Activated naive CD4-positive, alpha-beta T cell treated with anti-CD3 and anti-CD28 coated beads, Interleukin-2, amount 10 ng/mL, durations not matched to agents 7 days and 5 days (primary cell): ENCODE measurements at places on chromosomes 6 and 20.

DNA sequence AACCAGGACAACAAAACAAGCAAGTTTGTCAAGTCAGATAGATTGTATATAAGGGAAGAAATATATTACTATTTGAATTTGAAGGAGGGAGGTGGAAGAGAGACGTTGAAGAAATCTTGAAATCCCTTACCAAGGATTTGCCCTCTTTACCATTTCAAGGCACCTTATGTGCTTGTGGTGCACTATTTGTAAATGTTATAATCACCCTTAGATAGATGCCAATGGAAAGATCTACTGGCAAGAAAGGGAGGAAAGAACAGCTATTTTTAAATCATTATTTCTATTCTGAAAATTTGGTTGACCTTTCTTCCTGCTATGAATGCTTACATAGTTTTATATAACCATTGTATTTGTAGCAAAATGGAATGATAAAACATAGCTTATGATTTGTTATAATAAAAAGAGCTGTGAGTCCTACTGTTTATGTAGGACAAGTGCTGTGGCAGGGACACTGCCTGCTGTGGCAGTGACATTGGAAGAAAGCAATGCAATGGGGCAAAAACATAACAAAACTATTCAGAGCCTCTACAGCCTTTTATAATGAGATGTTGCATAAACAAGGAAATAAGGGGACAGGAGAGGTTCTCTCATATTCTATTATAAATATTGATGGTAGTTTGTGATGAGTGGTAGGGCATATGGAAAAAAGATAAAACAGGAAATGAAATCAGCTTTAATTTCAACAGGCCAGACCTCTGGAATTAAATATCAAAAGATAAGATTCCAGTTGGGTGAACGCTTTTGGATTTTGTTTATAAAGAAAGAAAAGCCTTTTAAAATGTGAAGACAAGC, 1145.2 kb upstream of the GJE1 start:
- no peak for DNase-seq

- no peak for DNase-seq
Observed at GRCh38 chr6:6680526-6680925, 92.0 kb downstream of the LY86 start.

DNA sequence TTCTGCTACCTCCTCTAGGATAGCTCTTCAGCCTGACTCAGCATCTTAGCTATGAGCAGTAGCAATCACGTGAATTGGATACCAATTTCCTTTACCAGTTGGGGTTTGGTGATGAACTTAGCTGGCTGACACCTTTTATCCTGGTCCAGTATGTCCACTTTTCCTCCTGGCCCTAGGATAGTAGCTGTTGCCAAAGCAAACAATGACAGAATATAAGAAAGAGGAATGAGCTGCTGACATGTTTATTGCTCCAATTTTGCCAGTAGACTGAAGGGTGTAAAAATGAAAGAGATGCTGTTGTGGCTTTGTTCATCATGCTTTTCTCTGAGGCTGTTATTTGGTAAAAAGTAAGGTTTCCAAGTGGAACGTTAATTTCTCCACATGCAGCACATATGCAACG, 168.3 kb upstream of the JAG1 start:
- no peak for DNase-seq

DNA sequence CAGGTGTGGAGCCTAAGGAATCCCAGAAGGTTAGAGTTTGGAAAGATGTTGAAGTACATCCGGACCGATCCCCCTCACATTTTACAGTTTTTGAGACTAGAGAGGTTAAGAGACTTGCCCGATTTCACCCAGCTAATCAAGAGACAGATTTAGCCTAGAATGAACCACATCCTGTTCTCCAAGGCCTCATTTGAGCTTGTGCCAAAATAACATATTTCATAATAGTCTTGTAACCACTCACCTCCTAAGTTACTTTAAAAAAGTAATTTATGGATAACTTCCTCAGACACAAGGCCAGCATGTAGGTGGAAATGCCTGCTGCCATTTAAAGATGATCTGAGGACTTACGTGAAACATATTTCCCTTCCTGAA, 39.8 kb upstream of the ARHGAP18 start:
- DNase-seq: peak; percentile 29

DNA sequence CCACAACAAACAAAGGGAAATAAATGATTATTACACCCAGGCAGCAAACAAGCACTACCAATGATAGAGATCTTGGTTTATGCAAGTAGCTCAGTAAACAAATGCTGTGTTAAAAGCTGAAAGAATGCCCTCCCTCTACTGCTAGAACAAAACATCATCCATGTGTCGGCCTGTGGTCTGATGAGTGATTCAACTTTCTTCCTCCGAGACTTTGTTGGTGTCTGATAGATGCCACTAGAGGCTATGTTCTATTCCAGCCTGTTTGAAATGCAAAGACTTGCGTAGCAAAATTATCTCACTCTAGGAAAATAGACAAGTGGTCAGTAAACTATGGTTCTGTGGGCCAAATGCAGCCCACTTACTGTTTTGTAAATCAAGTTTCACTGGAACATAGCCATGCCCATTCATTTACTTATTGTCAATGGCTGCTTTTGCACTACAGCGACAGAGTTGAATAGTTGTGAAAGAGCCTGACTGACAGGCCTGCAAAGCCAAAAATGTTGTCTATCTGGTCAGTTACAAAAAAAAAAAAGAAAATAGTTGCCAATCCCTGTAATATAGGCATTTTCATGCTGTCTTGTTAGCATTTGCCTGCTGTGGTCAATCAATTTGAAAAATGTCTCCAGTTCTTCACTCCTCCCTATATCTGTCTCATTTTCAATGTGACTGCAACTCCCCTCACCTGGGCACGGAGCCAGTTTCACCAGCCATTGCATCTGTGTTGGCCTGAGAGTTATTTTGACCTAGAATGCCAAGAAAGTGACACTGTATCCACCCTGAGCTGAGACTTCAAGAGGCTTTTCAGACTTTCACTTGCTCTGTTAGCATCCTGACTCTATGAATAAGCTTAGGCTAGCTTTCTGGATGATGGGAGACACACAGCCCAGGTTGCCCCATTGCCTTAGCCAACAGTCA, 544.6 kb upstream of the BTBD3 start:
- DNase-seq: no peak

GRCh38 chr6:82492134-82492533, 128.5 kb downstream of the TPBG start:
- no peak for DNase-seq

- DNase-seq: no peak
Observed at GRCh38 chr20:54029176-54029575, 41.2 kb downstream of the BCAS1 start.

DNA sequence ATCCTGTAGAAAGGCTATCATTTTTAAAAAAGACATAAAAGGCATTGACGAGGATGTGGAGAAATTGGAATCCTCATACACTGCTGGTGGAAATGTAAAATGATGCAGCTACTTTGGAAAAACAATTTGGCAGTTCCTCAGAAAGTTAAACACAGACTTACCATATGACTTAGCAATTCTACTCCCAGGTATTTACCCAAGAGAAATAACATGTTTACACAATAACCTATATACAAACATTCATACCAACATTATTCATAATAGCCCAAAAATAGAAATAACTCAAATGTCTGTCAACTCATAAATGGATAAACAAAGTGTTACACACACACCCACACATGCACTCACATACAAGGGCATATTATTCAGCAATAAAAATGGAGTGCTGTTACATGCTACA, 23.4 kb upstream of the CEP85L start:
- no peak for DNase-seq

GRCh38 chr6:20700375-20700774, 166.1 kb downstream of the CDKAL1 start:
- DNase-seq: no peak

DNA sequence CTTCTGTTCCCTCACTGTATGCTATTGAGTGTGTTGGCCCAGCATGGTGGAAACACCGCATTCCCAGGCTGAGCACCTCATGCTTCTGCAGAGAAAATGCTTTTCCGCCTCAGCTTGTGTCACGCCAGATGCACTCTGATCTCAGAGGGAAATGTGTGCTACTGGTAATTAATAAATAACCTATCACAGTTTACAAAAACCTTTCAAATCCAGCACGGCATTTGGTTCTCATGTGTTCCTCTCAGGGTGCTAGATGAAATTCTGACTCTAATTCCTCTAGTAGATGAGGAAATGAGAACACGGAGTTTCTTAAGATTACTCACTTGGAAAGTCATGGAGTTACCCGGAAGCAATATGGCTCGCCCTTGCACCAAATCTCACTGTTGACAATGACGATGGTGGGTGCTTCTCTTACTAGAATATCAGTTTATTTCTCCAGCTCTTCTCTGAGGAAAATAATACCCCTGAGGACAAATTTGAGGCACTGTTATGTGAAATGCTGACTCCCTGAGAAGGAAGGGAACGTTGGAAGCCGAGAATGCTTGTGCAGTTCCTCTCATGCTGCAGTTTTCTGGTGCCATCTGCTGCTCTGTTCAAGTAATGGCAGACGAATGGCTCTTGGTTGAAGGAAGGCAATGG, 116.6 kb downstream of the RNF144B start:
- DNase-seq: peak; percentile 54

- peak; percentile 71 for DNase-seq
Observed at GRCh38 chr20:63628246-63628975, 1.5 kb upstream of the GMEB2 start.

DNA sequence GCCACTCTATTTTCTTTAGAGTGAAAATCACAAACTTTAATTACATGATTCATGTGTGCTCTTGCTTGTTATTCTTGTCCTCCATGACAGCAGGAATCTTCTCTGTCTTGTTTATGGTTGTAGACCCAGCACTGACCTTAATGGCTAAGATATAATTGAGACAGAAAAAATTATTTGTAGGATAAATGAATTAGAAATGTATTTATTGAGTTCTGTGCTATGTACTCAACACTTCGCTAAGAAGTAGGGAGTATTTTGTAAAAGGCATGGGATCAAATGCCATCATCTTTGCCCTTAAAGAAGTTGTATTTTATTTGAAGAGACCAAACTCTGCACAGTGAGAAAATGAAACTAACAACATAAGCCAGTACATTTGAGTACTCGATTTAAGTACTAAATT, 71.2 kb downstream of the CBLN4 start:
- no peak for DNase-seq

- no peak for DNase-seq
Observed at GRCh38 chr6:56984361-56984760, 29.5 kb downstream of the BEND6 start.

DNA sequence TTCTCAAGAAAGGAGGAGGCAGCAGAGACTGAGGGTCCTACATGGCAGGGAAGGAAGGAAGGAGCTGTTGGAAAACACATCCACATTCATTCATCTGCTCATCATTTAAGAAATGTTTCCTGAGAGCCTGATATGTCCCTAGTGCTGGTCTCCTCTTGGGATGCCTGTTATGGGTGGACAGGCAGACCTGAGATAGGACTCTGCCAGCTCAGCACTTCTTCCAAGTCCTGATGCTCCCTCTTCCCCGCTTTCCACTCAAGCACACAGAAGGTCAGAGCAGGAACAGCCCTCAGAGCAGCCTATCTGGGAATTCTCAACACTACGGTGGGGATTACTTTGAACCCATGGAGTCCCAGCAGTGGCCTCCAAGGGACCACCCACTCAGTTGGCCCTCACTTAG, 8.0 kb upstream of the SIRPD start:
- no peak for DNase-seq

- DNase-seq: no peak
Observed at GRCh38 chr20:33568868-33569801, 79.2 kb downstream of the CBFA2T2 start.

- DNase-seq: no peak
Observed at GRCh38 chr6:3318821-3319540, 60.2 kb downstream of the PSMG4 start.

GRCh38 chr6:54695815-54696214, 150.8 kb upstream of the FAM83B start:
- no peak for DNase-seq

GRCh38 chr20:11249683-11250082, 575.9 kb upstream of the JAG1 start:
- no peak for DNase-seq

GRCh38 chr6:54083287-54083686, 28.0 kb upstream of the MLIP start:
- DNase-seq: no peak

GRCh38 chr20:24762371-24762770, 186.7 kb upstream of the CST7 start:
- DNase-seq: no peak

DNA sequence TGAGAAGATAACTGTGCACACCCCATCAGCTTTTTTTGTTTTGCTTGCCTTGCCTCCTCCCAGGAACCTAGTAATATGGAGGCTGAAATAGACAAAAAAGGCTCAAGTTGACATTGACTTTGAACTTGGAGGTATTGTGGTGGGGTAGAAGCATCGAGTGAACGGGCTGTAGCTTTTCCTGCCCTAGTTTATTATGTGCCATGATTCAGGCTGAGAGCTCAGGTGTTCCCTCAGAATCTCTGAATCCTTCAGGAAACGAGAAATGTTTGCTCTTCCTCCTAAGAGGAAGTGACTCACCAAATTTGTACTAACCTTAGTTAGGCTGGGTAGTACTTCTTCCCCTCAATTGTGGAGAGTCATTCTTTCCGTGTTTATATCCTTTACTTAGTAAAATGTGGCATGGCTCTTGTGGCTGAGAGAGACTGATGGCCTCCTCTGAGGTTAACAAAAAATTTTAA, 98.8 kb downstream of the SASH1 start:
- no peak for DNase-seq

DNA sequence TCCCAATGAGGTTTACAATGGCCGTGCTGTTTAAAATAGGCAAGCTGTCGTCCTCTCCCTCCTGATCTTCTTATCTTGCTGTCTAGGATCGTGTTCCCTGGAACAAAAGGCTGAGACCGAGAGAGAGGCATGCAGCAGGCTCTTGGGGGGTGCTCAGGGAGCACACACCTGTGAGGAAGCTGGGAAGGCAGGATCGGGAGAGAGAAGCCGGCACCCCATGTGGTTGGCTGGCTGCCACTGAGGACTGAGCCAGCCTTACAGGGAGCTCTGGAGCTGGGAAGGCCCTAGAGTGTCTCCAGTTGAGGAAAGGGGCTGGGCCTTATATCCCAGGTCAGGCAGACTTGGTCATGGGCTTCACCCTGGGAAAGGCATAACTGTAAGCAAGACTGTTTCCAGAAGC, 184.2 kb downstream of the LY86 start:
- no peak for DNase-seq

GRCh38 chr6:73558624-73559398, 38.0 kb upstream of the EEF1A1 start:
- DNase-seq: no peak
